ENCODE measurements at places on chromosomes 12 and 14.

DNA sequence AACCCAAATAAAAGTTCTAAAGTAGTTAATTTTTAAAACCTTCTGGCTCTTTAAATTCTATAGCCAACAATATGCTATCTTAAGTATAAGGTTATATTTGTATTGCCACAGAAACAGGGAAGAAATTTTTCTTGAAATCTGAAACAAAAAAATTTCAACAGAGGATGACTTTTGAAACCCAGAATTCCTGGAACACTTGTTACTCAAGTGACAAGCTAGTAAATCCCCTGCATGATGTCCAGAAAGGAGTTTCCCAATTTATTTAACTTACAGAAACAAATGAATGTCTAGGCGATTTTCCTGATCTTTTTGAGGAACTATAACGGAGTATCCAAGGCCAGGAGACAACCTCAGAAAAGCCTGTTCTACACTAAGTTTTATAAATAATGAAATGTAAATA is 69.6 kb downstream of the SLC41A2 start:
- no peak for DNase-seq

DNA sequence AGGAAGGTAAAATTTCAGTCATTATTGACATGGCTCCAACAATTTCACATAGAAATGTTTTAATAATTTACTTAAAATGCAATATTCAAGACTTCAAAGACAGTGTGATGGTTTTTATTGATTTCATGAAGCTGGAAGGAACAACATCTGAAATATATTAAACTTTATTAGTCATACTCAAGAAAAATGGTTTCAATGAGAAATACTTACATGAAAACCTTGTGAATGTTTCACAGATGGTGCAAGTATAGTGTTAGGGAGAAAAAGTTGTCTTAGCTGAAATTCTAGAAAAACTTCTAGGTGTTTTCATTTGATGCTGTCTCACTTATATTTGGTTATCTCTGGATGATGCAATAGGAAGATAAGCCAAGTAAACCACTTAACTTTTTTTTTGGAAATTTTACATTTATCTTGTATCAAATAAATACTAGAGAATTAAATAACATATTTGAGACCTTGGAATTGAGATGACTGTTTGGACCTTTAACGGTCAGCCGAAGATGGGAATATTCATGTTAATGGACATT is 65.5 kb downstream of the PELI2 start:
- DNase-seq, result no peak

- DNase-seq, result no peak
Measured at GRCh38 chr12:97985834-97986233, 523.2 kb downstream of the RMST start.

DNA sequence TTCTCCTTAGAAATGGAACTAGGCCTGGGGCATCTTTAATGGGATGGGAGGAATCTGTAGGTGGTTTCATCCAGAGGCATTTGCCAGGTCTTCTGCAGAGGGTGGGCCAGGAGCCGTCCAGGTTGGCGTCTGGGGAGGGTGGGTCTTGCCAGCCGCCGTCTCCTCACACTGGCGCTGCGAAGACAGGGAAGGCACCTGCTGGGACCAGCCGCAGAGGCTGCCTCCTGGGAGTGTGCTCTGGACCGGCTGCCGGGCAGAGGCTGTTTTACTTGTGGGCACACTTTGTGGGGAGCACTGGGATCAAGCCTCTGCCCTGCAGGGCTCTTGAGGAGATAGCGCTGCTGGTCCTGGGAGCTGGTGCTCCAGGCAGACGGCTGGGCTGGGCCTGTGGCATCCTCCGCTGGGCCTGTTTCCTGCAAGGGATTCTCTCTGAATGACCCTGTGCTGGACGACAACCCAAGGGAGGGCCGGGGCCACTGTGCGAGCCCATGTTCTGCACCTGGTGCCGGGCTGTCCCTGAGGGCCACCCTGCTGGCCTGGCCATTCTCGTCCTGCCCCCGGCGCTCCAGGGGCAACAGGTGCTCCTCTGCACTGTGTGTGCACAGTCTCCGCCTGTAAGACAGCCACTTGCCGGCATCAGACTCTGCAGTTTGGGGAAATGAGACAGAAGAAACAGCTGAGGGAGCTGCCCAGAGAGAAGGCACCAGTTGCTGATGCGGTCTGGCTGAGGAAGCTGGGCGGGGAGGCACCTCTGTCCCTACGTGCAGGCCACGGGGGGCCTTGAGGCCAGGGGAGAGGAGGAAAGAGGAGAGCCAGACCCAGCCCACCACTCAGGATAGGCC is 10.0 kb upstream of the TEX22 start:
- no peak for DNase-seq

DNA sequence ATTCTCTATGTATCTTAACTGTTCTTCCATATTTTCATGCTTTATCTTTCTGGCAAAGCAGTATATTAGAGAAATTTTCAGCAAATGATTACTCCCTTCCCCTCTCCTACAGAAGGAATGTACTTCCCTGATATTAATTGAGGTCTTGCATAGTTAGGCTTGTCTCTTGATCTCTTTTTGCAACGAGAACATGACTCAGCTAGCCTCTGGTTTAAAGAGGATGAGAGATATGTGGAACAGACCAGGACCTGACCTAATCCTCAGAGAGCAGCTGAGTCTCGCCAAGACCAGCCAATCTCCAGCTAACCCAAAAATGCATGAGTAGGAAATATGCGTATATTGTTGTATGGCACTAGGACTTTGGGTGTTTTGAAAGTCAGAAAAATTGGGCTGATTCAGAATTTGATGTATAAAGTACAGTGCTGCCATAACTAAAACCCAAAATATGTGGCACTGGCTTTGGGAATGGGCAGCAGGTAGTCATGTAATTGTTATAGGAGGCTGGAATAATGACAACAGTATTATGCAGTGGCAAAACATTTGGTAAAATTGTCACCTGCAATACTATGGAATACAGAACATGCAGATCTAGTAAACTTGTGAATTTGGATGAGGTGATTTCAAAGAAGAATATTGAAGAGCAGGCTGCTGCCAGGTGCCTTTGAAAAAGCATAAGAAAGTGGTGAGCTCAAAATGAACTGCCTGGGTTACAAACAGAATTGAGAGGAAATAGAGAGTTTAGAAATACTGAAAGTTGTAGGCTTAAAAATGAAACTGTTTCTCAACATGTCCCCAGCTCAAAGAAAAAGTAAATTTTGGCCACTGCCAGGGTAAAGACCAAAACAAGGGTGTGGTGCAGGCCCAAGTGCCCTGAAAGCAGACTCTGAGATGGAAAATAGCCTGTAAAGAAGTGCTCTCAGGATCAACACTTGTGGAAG is 9.3 kb upstream of the USP15 start:
- no peak for DNase-seq

DNA sequence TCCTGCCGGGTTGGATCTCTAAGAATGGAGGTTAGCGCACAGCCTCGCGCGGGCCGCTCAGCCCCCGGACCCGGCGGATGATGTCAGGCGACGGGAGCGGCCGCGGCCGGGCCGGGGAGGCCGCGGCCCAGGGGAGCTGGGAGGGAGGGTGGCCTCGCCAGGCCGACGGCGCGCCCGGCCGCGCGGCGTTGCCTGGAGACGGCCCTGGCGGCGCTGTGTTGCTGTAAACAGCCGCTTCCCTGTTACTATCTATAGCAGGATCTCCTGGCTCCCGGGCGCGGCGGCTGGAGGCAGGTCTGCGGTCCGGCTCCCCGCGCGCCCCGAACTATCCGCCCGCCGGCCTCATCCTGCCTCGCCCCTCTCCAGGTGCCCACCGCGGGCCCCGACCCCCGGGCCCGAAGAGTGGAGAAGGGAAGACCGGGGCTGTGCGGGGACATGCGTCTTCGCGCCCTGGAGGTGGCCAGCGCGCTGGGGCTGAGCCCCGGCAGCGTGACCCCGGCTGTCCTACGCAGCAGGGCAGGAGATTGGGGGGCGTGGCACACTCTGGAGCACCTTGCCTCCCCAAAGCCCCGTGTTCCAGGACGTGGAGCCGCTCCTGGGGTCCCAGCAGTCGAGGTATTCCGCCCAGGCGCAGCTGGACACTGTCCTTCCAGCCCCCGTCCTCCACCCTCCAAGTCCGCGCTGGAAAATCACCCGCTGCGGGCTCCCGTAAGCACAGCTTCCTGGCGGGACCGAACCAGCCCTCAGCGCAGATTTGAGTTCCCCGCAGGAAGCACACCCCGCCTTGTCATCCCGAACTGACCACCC is 1.4 kb upstream of the FOS start:
- no peak for DNase-seq

Measured in activated naive CD4-positive, alpha-beta T cell (primary cell).